ENCODE measurements at places on chromosomes 11 and 22. TPM values are rescaled to one million over a fixed set of nuclear protein-coding genes. Genes with fewer than 3 reads are reported as not detected.

The PIWIL4 gene
- 0.84 TPM for total RNA-seq

The RPS6KB2 gene
- 70.2 TPM for total RNA-seq

The WNT11 gene
- total RNA-seq = 0.91 TPM

The CHCHD10 gene
- total RNA-seq = 111 TPM

The SLC5A12 gene
- total RNA-seq = not detected

The PGA3 gene
- total RNA-seq = not detected

The USP2 gene
- 1.0 TPM for total RNA-seq

The NRIP3 gene
- 5.5 TPM for total RNA-seq

The C1QTNF5 gene
- not detected for total RNA-seq

The HOATZ gene
- total RNA-seq = not detected

The MMP13 gene
- not detected for total RNA-seq

The UBXN1 gene
- total RNA-seq = 127 TPM

The TNNT3 gene
- total RNA-seq = 2.9 TPM

The SLC22A24 gene
- not detected for total RNA-seq

The GAS2 gene
- total RNA-seq = 0.80 TPM

The PIH1D2 gene
- 0.46 TPM for total RNA-seq

The KRTAP5-6 gene
- total RNA-seq = not detected

The SMTNL1 gene
- not detected for total RNA-seq

The FBLN1 gene
- not detected for total RNA-seq

The MYRF gene
- 2.6 TPM for total RNA-seq

The TUB gene
- 0.55 TPM for total RNA-seq

The PDE2A gene
- total RNA-seq = 0.62 TPM

The B4GALNT4 gene
- 1.5 TPM for total RNA-seq

The TLCD5 gene
- 0.46 TPM for total RNA-seq

The CREB3L1 gene
- total RNA-seq = not detected

The DNAJB13 gene
- total RNA-seq = 0.52 TPM

The GPR137 gene
- 32.7 TPM for total RNA-seq

Measured in activated T-helper 2 cell treated with anti-CD3 and anti-CD28 coated beads, Interferon-gamma antibody, Interleukin-2, Interleukin-4, amounts not matched to agents 10 μg/mL and 5 μg/mL and 100 μg/mL, durations not matched to agents 14 hours and 24 hours and 36 hours (primary cell).